CMK (cell line): ENCODE measurements at places on chromosomes 6 and 20.
A peak's percentile ranks its signal among the peaks of the same experiment; 100 is the strongest.

DNA sequence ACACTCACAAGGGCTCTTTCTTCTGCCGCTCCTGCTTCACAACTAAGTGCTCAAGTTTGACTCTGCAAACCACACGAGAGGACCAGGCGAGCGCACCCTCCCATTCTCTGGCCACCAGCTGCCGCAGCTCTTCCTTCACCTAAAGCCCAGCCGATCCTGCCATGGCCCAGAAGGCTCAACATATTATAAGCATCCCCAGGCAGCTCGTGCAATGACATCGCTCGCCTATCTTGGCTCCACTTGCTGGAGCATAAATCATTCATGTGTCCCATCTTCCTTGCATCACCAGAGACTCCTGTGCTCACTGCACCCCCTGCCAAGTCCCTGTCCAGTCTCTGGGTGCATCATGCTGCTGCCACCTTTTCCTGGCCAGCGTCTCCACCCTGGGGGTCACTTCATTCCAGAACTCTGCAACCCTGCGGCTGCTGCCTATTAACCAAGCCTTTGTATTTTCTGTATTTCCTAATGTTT lies 59.0 kb downstream of the PSMG4 start:
- no peak for DNase-seq

DNA sequence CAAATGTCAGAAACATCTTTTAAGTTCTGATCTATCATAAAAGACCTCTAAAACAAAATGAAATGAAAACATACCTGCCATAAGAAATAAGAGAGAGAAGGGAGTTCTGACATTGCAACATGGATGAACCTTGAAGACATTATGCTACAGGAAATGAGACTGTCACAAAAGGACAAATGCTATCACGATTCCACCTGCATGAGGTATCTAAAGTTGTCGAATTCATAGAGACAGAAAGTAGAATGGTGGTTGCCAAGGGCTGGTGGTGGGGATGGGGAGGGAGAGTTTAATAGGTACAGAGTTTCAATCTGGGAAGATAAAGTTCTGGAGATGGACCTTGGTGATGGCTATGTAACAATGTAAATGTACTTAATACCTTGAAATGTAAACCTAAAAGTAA lies 3.3 kb downstream of the EZR start:
- DNase-seq: no peak

GRCh38 chr6:5833120-5833519 lies 173.6 kb downstream of the NRN1 start:
- DNase-seq: no peak

DNA sequence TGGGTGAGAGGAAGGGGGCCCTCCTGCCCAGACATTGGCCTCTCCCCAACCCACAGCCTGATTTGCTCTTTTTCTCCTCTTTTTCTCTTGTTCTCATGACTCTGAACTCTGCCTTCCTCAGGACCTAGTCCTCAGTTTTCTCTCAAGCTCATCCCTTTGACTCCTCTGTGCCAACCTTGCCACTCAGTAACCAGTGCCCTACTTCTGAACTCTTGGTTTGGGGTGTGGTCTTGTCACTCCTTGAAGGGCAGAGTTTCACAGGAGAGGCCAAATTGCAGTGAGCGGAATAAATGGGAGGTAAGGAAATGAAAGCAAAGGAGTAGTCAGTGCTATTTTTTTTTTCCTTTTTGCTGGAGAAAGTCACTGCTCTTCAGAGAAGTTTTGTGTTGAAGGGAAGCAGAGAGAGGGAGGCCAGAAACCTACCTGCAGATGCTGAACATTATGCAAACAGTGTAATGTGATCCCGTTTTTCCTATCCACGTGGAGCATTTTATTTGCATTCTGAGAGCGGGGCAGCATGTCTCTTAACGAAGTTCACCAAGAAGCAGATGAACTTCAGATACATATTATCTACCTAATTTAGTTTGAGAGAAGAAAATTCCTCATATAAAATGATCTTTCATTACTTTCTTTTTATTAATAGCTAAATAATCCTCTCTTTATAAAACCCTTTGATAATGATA lies 26.9 kb downstream of the CFAP61 start:
- DNase-seq: no peak

GRCh38 chr6:10542213-10542612 lies 21.1 kb downstream of the GCNT2 start:
- DNase-seq: no peak

GRCh38 chr20:59165396-59165795 lies 1.8 kb downstream of the ZNF831 start:
- DNase-seq: no peak

DNA sequence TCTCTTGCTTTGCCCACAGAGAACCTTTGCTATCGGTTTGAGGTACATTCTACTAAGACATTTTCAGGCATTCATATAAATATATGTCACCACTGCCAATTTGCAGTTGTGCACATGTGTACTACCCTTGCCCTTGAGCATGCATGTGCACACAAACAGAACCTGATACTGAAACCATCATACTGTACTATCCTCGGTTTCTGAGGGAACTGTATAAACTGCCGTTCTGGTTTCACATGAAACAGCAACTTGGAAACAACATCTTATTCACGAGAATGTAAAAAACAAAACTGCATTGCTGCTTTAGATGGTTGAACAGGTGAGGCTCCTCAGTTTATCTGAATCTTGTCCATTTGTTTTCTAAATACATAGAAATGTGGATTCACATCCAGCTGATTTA lies 151.2 kb upstream of the TMEM170B start:
- no peak for DNase-seq

DNA sequence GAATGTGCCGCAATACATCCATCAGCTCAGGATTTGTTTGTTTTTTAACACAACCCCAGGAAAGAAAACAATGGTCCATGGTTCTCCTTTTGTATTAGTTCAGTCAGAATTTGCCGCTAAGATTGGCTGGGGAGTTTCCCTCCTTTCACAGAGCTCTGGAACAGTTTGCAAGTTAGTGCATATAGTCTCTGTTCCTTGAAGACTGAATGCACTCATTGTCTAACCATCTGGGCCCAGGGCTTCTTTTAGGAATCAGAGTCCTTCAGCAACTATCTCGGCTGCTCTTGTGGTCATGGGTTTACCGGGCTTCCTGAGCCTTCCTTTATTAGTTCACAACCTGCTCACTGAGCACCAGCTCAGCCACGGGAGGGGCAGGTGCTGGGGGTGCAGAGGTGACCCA lies 121.3 kb downstream of the SLC23A2 start:
- no peak for DNase-seq

GRCh38 chr6:154572556-154572955 lies 62.1 kb upstream of the CNKSR3 start:
- peak; percentile 24 for DNase-seq

GRCh38 chr20:63957690-63958441 lies 1.6 kb upstream of the UCKL1 start:
- DNase-seq: no peak

GRCh38 chr20:2313316-2313715 lies 17.5 kb downstream of the TGM3 start:
- no peak for DNase-seq

DNA sequence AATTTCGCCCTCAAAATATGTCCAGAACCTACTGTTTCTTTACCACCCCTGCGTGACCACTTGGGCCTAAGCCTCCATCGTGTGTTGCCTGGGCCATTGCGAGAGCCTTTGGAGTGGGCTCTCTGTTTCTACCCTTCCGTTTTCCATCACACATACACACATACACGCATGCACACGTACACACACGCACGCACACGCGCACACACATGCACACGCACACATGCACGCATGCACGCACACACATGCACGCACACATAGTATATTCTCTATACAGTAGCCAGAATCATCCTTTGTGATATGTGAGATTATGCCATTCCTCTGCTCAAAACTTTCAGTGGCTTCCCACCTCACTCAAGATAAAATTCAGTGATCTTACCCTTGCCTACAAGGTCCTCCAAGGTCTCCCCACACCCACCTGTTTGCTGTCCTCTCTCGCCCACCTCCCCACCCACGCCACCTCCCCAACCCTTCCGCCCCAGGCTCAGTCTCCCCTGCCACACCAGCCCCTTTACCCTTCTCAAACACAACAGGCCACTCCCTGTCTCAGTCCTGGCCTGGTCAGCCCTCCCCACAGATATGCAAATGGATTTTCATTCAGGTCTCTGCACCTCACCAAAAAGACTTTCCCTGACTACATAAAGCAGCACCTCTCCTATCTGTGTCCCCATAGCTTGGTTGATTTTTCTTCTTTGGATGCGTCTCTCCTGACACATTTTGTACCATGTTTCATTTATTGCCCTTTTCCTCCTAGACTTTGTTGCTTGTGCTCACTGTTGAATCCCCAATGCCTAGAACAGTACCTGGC lies 559.6 kb downstream of the CD83 start:
- DNase-seq: no peak

GRCh38 chr6:42142118-42142835 lies at the start of gene C6orf132:
TSS of gene C6orf132 (minus strand) at chr6:42142620. CDS start at chr6:42142444, 176 bp downstream.
- DNase-seq: no peak

- no peak for DNase-seq
These were observed 339.7 kb downstream of the THBS2 start for GRCh38 chr6:168913866-168914469.

GRCh38 chr6:97322811-97323210 lies 39.8 kb upstream of the MMS22L start:
- DNase-seq: no peak

GRCh38 chr6:63553208-63553607 lies 19.1 kb upstream of the LOC128125822 start:
- DNase-seq: no peak

GRCh38 chr20:1121429-1121828 lies 3.0 kb downstream of the PSMF1 start:
- DNase-seq: no peak

DNA sequence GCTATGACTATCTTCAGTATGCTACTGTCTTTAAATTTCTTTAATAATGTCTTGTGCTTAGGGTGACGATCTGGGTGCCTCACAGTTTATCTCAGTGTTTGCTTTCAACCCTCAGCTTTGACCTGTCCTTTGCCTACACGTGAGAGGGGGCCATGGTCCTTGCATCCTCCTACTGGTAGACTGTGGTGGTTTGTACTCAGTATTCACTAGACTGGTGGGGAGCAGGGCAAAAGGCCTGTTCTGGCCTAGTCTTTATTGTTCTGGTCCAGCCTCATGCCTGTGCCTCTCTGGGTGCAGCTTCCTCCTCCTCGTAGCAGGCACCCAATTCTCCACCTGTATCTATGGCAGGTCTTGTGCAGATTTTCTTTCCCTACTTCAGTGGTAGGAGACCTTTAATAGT lies 354.9 kb downstream of the CD109 start:
- no peak for DNase-seq

- DNase-seq: no peak
These were observed 60.3 kb upstream of the PTPN1 start for GRCh38 chr20:50449738-50450492.

DNA sequence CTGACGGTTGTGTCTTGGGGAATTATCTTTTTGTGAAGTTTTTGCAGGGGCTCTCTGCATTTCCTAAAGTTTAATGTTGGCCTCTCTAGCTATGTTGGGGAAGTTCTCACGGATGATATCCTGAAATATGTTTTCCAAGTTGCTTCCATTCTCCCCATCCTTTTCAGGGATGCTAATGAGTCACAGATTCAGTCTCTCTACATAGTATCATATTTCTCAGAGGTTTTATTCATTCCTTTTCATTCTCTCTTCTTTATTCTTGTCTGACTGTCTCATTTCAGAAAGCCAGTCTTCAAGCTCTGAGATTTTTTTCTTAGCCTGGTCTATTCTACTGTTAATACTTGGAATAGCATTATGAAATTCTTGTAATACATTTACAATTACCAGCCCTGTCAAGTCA lies 61.3 kb downstream of the UNC5CL start:
- no peak for DNase-seq

DNA sequence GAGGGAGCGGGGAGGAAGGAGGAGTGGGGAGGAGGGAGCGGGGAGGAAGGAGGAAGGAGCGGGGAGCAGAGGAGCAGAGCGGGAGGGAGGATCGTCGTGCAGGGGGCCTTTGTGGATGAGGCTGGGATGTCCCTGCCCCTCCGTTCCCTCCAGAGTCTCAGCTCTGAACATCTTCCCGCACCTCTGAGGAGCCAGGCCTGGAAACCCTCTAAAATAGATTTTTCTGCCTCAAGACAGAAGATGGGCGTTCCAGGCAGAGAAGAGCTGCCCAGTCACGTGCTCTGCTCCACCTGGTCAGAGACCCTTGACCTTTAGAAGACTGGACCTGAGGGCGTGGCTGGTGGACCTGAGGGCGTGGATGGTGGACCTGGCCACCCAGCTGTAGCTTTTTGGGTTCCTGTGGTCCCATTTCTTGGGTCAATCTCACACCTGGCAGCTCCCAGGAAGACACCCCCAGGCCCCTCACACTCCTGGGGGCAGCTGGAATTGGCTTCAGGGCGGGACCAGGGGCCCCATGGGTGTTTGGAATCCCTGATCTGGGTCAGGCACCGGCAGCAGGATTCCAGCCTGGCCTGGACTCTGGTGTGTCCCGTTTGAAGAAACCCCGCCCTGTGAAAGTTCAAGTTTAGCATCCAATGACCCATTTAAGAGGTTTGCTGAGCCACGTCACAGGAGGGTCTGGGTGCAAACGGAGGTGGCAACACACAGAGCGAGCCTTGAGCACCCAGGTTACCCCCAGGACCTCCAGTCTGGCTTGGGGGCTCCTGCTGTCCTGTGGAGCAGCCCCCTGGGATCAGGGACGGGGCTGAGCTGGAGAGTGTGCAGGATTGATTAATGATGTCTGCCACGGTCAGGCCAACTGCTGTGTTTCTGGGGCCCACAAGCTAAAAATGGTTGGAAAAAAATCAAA lies 96.9 kb upstream of the BHLHE23 start:
- no peak for DNase-seq

DNA sequence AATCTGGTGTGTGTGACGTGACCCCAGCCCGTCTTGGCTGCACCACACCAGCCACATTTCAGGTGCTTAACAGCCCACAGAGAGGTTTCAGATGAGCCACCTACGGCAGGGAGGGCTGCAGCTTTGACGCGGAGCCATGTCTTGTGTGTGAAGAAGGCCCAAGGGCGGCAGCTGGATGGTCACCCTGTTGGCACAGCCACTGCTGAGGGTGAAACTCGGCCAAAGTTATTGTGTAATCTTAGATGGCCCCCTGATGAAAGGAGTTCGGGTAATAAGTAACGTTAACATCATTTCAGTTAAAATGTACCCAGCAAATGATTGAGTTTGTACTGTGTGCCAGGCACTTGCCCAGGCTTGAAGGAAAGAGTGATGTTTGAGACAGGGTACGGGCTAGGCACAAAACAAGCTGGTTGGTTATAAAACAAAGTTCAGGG lies 97.2 kb downstream of the SSR1 start:
- DNase-seq: no peak

- DNase-seq: no peak
These were observed 14.8 kb downstream of the PGK2 start for GRCh38 chr6:49772285-49772684.

- DNase-seq: no peak
These were observed 788 bp downstream of the UST start for GRCh38 chr6:148747471-148748165.

GRCh38 chr20:49572857-49573256 lies 4.9 kb upstream of the PTGIS start:
- no peak for DNase-seq

DNA sequence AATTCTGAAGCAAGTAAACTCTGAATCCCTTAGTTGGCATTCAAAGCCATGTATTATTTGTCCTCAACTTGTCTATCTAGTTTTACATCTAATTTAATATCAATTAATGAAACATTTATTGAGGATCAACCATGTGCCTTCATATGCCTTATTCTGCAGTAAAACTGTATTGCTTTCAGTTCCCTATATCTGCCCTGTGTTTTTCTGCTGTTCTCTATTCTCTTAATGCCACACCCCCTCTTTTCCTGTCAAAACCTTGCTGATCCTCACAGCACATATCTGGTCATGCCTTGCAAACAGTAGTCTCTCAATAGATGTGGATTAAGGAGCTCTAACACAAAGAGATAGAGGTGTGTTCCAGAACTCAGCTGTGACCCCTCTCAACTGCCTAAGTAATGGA lies 2.0 kb downstream of the FIG4 start:
- no peak for DNase-seq
